ENCODE measurements at places on chromosomes 6 and 20.
A peak's percentile ranks its signal among the peaks of the same experiment; 100 is the strongest.

GRCh38 chr20:17969278-17969883 lies 563 bp downstream of the MGME1 start:
- peak; percentile 66 for DNase-seq

DNA sequence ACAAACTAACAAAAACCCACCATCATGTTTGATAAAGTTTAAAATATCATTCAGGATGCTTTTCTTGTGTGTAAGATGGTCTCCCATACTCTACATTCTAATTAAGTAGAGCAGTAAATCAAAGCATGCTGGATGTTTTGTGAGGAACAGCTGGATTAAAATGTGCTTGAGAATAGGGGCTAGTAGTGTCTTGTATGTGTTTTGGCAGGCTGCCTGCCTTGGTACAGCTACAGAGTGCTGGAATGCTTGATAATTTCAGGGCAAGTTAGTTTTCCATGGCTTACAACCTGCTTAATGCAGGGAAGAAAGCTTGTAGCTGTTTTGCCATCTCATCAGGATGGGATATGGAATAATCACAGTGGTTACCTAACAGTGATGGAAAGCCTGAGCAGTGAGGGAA lies 636.6 kb upstream of the MMS22L start:
- no peak for DNase-seq

- no peak for DNase-seq
Observed at GRCh38 chr20:37581246-37581645, 53.6 kb upstream of the BLCAP start.

DNA sequence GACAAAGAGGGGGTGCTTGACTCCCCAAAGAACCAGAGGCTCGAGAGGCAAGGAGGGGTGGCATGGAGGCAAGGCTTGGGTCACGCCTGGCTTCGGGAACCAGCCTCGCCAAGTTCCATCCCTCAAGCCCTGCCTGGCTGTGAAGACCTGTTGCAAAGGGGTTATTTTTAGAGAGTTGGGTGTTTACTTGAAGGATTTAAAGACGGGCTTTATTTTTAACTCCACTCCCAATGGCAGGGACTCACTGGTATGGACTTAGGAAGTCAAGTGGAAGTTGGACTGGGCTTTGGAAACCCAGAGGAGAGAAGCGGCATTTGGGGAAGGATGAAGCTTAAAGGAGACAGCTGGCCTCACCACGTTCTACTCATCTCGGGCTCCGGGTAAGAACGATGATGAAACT lies 43.1 kb downstream of the JPH2 start:
- no peak for DNase-seq

DNA sequence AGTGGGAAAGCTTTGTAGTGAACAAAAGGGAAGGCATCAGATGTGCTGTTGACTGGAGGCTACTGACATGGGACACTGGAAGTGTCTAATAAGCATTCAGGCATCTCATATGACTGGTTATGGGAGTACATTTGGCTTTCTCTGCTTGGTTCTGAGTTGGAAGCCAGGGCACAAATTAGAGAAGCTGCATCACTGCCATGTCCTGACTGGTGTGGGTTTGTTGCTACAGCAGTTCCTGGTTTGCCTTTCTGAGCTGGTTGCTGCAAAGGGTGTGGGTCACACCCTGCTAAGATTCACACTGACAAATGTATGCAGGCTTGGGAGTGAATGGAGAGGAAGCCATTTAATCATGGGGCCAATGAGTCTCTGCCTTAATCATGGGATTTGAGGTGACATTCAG lies 36.2 kb upstream of the NANP start:
- DNase-seq = no peak

- peak; percentile 25 for DNase-seq
Observed at GRCh38 chr20:22453244-22454080, 130.9 kb downstream of the FOXA2 start.

DNA sequence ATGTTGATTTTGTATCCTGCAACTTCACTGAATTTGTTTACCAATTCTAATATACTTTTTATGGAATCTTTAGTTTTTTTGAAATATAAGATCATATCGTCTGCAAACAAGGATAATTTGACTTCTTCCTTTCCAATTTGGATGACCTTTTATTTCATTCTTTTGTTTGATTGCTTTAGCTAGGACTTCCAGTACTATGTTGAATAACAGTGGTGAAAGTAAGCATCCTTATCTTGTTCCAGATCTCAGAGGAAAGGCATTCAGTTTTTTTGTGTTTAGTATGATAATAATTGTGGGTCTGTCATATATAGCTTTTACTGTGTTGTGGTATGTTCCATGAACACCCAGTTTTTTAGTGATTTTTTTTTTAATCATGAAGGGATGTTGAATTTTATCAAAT lies 75.7 kb downstream of the GCLC start:
- DNase-seq = peak; percentile 35

DNA sequence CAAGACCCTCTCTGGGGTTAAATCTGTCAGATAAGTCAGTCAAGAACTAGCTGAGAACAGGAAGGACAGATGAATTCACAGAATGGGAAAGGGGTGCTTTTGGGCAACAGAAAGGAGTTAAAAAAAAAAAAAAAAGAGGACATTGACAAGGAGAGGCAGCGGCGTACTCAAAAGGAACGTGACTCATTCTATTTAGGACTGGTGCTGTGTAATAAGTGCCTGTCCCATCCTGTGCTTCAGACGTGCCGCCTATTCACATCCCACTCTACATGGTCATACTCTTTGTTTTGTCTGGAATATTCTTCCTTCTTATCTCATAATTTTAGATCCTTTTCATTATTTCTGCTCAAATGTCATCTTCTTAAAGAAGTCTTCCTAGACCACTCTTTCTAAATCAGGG lies 101.1 kb upstream of the EMILIN3 start:
- no peak for DNase-seq

GRCh38 chr6:109595998-109596397 lies 95.0 kb downstream of the AK9 start:
- peak; percentile 44 for DNase-seq

DNA sequence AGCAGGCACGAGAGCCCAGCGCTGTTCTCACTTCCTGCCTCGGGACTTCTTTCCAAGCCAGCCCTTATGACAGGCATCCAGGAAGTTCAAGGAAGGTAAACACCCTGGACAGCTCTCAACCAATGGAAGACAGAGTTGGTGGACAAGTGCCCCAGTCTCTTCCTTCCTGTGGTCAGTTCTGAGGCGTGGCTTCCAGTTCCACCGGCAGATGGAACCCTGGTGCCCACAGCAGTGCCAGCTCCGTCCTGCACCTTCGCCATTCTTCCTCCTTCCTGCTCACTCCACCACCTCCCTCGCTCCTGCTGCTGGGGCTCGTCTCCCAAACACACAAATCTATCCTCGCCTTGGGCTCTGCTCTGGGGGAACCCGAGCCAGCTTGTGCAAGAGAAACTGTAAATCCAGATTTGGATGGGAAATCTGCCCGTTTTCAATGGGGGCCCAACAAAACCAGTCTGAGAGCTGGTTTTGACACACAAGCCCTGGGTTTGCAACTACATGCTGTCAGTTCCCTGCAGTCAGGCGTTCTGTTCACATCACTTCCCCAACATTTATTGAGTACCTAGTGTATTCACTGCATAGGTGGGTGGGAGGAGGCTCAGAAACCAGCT lies 162.7 kb downstream of the GRM4 start:
- no peak for DNase-seq

DNA sequence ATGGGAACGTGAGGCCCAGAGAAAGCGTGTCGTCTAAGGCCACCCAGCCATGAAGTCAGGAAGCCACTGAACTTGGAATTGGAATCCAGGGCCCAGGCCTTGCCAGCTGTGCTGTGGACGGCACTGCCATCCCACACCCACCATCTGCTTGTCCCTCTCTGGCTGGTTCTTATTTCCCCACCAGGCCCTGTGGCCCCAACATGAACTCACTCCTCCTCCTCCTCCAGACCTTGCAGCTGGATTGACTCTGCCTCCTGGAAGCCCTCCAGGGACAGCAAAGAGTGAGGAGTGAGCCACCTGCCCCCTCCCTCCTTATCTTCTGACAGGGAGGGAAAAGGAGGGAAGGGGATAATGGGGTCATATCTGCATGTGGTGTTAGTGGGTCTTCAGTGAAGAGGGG lies 16.0 kb upstream of the IP6K3 start:
- no peak for DNase-seq

GRCh38 chr6:37979392-37980221 lies 160.1 kb downstream of the ZFAND3 start:
- DNase-seq = no peak

GRCh38 chr6:143536866-143537691 lies 25.6 kb upstream of the FUCA2 start:
- peak; percentile 77 for DNase-seq

DNA sequence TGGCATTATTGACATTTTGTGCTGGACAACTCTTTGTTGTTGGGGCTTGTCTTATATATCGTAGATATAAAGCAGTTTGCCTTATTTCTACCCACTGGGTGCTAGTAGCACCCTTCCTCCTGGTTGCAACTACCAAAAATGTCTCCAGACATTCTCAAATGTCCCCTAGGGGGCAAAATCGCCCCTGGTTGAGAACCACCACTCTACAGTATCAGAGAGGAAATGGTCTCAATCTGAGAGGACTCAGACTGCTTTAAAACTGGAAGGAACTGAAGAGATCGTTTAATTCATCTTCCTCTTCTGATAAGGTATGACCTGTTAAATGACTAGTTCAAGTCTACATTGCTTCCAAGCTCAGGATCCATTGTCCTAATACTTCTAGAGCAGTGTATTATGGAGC lies 14.9 kb downstream of the SH3BGRL2 start:
- no peak for DNase-seq

DNA sequence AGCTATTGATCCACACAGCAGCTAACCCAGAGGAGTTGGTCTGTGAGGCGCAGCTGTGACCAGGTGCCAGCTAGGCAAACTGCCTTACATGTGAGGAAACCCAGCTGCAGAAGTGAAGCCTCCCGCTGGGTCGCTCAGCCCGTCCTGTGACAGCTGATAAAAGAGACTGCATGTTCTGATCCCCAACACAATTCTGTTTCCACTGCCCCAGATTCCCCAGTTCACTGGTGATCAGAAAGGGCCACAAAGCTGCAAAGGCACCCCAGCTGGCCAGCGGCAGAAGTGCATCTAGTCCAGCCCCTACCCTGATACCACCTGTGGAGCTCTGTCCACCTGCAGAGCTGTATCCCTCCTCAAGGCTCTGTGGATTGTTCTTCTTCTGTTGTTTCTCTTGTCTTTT lies 64.5 kb downstream of the CTNNBL1 start:
- DNase-seq = no peak

DNA sequence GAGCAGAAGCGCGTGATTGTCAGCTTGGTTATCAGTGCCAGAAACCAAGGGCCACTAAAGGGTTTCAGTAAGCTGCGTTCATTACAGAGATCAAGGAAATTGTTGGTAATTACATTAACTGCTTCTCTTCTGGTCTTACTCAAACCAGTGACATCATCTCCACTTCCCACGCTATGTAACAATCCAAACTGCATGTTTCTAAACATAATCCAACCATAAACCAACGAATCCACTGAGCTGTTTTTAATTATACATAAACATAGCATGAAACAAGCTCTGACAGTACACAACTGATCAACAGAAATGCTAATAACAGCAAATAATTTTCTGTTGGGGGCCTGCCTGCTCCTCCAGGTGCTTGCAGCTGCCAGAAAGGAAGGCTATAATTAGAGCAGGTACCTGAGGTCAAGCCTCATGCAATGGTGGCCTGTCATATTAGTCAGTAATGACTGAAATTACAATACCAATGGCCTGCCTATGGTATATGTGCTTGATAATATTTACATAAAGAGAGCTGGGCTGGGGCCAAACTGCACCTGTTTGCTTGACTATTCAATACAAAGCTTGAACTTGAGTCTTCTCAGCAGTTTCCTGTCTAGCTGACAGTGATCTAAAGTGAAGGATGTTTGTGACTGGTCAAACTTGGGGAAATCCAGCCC lies 40.1 kb downstream of the ILRUN start:
- peak; percentile 87 for DNase-seq

DNA sequence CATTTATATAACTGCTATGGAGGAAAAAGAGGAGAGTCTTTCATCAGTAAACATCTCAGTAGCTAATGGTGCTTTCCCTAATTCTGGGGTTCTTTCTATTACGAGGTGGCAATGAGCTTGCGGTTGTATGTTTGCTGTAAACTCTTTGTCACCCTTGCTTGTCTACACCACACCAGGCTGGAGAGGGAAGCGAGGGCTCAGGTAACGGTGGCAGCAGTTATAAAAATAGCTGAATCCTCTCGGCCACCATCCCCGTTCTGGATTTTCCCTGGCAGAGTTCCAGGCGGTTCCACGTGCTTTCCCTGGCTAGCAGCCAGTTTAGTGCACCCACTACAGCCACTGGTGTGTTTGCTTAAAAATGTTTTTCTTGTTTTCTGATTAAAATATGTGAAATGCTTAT lies 39.0 kb downstream of the MAS1 start:
- no peak for DNase-seq

- no peak for DNase-seq
Observed at GRCh38 chr6:33957892-33958525, 154.2 kb upstream of the MLN start.
